Fibroblast of lung (primary cell): ENCODE measurements at places on chromosomes 2 and 18. TPM values are rescaled to one million over a fixed set of nuclear protein-coding genes. Genes with fewer than 3 reads are reported as not detected.

- DNase-seq = no peak
Observed at GRCh38 chr2:124437811-124438210, 412.7 kb downstream of the CNTNAP5 start.

DNA sequence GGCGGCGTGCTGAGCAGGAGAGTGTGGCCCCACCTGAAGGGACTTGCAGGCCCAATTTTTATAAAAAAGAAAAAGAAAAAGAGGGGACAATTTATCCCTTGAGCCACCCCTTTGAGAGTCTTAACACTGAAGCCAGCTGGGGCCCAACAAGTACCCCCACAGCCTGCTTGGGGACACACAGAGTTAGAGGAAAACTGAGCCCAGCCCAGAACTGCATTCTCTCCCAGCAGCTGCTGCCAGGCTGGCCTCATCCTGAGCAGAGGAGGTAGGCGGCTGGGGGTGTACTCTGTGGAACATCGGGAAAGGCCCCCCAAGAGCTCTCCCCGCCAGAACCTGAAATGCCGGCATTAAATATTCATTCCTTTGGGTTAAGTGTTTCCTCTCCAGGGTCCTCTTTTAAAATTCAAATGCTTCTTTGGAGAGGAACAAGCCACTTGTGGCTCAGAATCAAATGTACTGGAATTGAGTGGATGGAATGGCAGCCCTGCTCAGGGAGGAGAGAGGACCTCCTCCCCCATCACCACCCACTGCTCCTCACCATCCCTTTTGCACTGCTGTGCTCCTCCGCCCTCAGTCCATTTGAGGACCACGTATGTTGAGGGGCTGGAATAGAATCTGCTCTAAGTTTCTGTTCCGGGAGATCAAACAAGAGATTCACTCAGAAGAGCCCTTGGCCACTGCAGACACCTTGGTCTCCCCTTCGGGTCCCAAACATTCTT is 45.6 kb downstream of the C1QL2 start:
- DNase-seq = no peak

Gene MC5R
- total RNA-seq = not detected in 2 replicates

Gene CCDC148
- total RNA-seq = 1.0 and 1.2 TPM in 2 replicates

DNA sequence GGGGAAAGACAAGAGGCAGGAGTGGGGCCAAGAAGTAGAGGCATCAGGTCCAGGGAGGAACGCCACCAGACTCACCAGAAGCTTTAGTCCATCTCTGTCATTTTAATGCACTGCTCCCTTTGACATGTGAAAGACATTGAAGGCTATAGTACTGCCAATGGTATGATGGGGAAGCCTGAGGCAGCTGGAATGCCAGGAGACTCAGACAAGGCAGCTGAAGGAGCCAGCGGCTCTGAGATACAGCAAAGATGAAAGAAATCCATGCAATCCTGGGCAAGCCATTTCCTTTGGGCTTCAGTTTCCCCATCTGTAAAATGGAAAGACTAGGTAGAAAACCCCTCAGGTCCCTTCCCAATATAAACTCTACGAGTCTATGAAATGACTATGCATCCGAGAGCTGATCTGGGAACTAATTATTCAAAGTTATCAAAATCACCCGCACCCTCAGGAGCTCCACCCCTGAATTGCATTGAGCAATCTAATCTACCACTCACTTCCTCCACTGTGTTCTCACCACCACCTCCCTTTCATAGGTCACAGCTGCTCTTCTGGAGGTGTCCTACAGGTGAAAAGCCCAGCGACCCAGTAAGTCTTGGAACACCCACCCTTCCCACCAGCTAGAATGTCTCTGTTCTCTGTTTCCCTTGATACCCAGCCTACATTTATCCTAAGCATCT is 3.1 kb downstream of the CXCR2 start:
- no peak for DNase-seq

DNA sequence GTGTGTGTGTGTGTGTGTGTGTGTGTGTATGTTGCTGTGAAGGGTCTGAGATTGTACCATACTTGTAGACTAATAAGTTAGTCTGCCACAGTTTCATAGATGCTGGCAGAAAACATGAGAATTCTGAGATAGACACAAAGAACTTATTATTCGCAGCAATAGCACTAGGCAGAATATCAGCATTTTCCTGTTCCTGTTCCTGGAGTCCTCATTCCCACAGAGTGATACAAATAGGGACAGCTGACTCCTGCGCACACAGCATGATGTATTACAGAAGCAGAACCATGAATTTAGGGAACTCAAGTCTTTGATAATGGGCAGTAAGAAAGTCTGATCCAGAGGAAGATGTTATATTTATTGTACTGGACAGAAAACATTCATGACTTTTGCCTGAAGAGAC is 1466.3 kb downstream of the DPP10 start:
- no peak for DNase-seq

DNA sequence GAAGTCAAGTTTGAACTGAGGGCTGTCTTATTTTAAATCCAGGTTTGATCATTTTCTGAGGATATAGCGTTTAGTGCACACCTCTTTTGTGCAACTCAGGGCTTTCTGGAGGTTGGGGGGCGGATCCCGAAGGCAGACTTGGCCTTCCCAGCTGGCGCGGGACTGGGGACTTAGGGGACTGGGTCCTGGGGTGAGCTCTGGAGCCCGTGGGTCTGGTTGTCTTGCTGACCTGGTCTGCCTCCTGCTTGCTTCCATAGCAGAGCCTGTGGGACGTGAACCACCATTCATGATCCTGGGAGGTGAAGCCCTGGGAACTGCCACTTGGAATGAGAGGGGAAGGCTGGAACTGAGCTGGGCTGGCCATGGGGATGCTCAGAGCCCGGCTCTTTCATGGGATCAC is 63.1 kb downstream of the AGAP1 start:
- no peak for DNase-seq

Gene EMX1
- total RNA-seq = not detected in 2 replicates

DNA sequence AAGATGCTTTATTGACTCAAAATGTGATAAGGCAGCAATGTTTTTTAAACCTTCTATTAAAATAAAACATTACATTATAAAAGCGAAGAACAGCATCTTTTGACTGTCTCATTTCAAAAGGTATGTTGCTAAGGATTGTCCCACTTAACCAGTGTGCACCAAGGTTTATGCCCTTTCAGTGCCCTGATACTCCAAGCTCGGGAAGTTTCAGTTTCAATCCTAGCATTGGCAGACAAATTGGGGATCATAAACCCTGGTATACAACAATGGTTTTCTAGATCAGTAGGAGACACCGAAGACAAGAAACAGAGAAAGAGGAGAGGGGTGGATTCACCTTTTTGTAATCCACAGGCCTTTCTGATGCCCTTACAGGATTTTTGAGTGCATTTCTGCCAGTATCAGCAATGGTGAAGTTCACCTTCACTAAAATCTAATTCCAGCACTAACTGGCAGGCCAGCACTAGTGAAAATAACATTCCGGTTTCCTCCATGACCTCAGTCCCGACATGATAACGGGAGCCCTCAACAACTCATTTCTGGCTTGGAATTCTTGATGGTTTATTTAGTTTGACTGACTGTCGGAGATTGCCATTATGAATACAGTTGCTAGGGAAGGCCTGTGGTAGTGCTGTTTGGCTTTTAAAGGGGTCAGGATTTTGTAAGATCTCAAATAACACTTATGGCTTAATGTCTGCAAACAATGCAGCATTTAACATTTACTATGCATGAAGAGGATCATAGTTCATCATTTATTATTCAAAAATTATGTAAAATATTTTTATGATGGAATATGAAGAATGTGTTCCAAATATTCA is 33.3 kb upstream of the FIGN start:
- no peak for DNase-seq

DNA sequence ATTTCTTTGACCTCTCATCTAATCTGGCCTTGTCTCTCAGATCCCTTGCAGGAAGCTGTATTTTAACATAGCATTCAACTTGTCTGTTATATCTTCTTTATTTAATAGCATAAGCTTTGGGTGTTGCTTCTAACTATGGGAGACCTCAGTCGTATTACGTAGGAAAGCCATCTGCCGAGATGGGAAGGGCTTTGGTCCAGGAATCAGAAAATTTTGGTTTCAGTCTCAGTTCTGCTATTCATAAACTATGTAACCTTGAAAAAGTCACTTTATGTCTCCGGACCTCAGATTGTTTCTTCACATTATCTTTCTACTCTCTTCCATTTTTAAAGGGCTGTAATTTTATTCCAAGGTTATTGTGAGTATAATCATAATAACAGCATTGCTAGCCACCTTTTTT is 297.7 kb downstream of the SATB2 start:
- no peak for DNase-seq

DNA sequence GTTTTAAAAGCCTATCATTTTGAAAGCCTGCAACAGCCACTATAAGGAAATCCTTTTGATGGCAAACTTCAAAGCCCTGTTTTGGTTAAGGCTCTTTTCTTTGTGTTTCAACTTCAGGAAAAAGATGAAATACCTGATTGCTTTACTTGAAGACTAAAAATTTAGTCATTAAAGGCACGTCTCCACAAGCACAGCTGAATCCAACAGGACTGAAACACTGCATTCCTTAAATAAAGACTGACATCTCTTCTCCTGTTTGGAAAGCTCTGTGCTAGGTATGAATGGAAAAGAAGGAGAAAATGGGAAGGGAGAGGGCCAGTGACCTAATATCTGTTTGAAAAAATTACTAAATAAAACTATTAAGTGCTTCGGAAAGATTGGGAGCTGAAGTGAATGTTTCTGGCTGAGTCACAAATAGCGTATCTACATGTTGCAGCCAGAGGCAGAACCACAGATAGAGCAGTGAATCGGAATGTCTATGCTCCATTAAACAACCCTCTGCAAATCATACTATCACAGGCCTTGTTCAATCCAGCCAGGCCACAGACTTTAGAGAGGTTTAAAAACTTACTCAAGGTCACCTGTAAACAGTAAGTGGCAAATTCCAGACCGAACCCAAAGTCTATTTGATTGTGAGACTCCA is 21.1 kb upstream of the RALBP1 start:
- peak; percentile 90 for DNase-seq

- DNase-seq = peak; percentile 1
Observed at GRCh38 chr2:58289029-58289428, 47.9 kb upstream of the FANCL start.

Gene TXNDC2
- not detected in 2 replicates for total RNA-seq

GRCh38 chr2:29520001-29520400 is 401.4 kb downstream of the ALK start:
- DNase-seq = peak; percentile 61

DNA sequence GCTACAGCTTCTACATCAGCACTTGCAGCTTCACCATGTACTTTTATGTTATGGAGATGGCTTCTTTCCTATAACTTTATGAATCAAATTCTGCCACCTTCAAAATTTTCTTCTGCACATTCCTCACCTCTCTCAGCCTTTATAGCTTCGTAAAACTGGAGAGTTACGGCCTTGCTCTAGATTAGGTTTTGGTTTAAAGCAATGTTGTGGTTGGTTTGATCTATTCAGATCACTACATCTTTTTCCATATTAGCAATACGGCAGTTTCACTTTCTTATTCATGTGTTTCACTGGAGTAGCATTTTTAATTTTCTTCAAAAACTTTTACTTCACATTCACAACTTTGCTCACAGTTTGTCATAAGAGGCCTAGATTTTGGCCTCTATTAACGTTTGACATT is 242.9 kb upstream of the GYPC start:
- no peak for DNase-seq

GRCh38 chr2:230809677-230810251 is 55.0 kb upstream of the ITM2C start:
- no peak for DNase-seq

Gene FAM228A
- 0.51 and 0.99 TPM in 2 replicates for total RNA-seq

GRCh38 chr18:24669502-24669901 is 209.1 kb downstream of the HRH4 start:
- DNase-seq = no peak

Gene DSC2
- under 0.01 TPM in 2 replicates for total RNA-seq

Gene ATRAID
- 202 and 235 TPM in 2 replicates for total RNA-seq

GRCh38 chr18:34816183-34816582 is 106.1 kb downstream of the DTNA start:
- no peak for DNase-seq

- DNase-seq = no peak
Observed at GRCh38 chr2:238501311-238501710, 74.6 kb downstream of the ASB1 start.

Gene GALM
- total RNA-seq = 39.5 and 51.4 TPM in 2 replicates

Gene RNF25
- total RNA-seq = 26.7 and 39.1 TPM in 2 replicates

GRCh38 chr18:3130344-3130743 is 89.4 kb downstream of the MYOM1 start:
- no peak for DNase-seq

GRCh38 chr2:69731147-69731970 is 10.6 kb upstream of the ANXA4 start:
- no peak for DNase-seq

Gene ACVR2A
- total RNA-seq = 8.9 and 29.3 TPM in 2 replicates

DNA sequence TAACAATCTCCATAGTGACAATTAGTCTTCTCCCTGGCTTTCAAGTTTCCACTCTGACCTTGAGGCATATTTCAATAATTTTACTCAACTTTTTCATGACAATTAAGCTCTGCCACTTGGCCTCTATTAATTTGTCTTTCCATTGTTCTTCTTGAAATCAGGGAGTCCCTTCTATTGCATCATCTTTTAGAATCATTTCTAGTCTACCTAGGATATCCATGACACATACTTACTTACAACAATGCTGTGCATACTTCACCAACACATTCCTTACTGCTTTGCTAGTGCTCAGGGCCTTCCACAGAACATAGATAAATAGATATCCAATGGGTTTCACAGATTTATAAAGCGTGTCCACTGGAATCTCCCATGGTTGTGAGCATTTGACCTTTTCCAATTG is 331.5 kb upstream of the LRP1B start:
- DNase-seq = peak; percentile 11

Gene CCDC85A
- not detected in 2 replicates for total RNA-seq

Gene SCN3A
- total RNA-seq = 0.26 and 0.33 TPM in 2 replicates

- peak; percentile 16 for DNase-seq
Observed at GRCh38 chr2:239399433-239399920, 1.3 kb downstream of the HDAC4 start.

- peak; percentile 60 for DNase-seq
Observed at GRCh38 chr2:33219850-33220275, 256.6 kb upstream of the RASGRP3 start.

- no peak for DNase-seq
Observed at GRCh38 chr18:13313006-13313686, 94.6 kb downstream of the LDLRAD4 start.

Gene ITPRIPL1
- total RNA-seq = 4.1 and 4.6 TPM in 2 replicates

- peak; percentile 94 for DNase-seq
Observed at GRCh38 chr2:67616749-67617148, 219.6 kb downstream of the ETAA1 start.

Gene ANKZF1
- total RNA-seq = 28.8 and 32.7 TPM in 2 replicates

- no peak for DNase-seq
Observed at GRCh38 chr18:51852681-51853080, 487.3 kb upstream of the DCC start.

- peak; percentile 84 for DNase-seq
Observed at GRCh38 chr2:128408349-128409305, 90.0 kb upstream of the HS6ST1 start.

Gene STAM2
- 38.0 and 43.3 TPM in 2 replicates for total RNA-seq

- no peak for DNase-seq
Observed at GRCh38 chr18:77422974-77423867, 173.6 kb downstream of the GALR1 start.

- DNase-seq = no peak
Observed at GRCh38 chr2:46951290-46952064, 35.9 kb upstream of the MCFD2 start.
